ENCODE measurements at places on chromosomes 11 and 22. TPM values are rescaled to one million over a fixed set of nuclear protein-coding genes. Genes with fewer than 3 reads are reported as not detected.

GRCh38 chr11:10326012-10326964 is 21.4 kb downstream of the ADM start:
- DNase-seq, result peak; percentile 79

GRCh38 chr22:44597616-44598015 is 99.6 kb upstream of the RTL6 start:
- peak; percentile 66 for DNase-seq

Gene SCUBE1
- 2.1 TPM for total RNA-seq

Gene RABL2B
- total RNA-seq, result 12.3 TPM

DNA sequence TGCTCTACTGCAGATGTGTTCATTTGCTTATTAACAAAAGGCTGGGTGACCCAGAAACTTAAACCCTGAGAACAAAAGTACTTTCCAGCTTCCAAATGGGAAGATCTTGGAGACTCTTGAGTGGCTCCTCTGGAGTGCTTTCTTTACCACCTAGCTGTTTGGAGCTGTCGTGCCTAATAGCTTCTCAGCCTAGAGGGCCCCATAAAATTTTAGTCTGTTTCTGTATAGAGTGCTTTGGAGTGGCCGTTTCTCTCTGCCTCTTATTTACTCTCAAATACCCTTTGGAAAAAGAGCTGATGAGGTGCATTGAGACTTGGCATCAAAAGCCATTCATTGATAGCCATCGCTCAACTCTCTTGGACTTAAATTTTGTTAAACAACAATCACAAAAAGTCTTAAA is 50.7 kb downstream of the ZNRF3 start:
- DNase-seq, result no peak

Gene P2RX3
- 0.16 TPM for total RNA-seq

DNA sequence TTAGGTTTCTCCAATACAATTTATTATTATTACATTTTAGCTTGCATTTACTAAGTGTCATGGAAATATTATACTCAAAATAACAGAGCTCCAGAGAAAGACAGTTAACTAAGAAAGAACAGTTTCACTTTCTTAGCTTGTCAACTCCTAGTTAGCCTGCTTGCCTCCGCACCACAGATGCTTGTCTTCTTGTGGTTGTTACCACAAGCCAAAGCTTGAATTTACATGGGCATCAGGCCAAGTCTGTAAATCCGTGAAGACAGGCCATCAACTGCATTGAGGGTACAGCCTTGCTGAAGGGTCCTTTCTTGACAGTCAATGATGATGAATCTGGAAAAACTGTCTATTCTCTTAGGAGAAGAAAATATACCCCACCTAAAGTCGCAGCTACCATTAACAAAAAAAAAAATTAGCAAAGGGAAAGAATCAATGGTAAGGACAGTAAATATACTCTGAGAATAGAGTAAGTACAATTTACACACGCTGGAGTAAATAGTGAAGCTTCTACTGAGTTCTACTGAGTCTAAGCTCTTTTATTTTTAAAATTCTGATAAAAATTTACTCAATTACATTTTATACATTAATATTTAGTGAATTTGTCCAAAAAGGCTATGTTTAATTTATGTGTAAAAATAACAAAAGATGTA is 15.6 kb upstream of the DENND5A start:
- no peak for DNase-seq

Gene CCDC81
- 0.33 TPM for total RNA-seq

- peak; percentile 52 for DNase-seq
Measured at GRCh38 chr22:25488244-25489020, 76.0 kb upstream of the GRK3 start.

- peak; percentile 83 for DNase-seq
Measured at GRCh38 chr11:129440028-129440713, 64.5 kb downstream of the BARX2 start.

Gene MMP11
- 36.2 TPM for total RNA-seq

DNA sequence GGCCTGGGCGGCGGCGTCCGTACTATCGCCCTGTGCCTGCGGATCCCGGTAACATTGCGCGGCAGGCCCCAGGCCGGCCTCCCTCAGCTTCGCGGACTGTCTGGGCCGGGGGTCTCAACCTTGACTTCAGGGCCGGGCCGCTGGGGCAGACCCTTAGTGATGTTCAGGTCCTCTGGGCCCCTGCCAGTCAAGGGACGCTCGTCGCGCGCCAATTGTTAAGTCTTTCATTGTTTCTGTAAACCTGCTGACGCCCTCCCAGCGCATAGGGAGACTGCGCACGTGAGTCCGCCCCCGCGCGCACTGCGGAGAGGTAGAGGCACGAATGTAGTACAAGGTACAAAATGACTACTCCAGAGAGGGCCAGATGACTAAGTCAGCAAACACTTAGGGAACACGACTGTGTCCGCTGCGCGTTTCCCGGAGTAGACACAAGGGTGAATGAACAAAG is 451 bp upstream of the HDHD5 start:
- DNase-seq, result peak; percentile 78

Gene HEPHL1
- total RNA-seq, result 0.07 TPM

GRCh38 chr11:134541355-134541754 is 129.3 kb upstream of the B3GAT1 start:
- no peak for DNase-seq

Gene SCGB1C1
- not detected for total RNA-seq

- DNase-seq, result no peak
Measured at GRCh38 chr22:37412495-37413250, 14.6 kb downstream of the ELFN2 start.

DNA sequence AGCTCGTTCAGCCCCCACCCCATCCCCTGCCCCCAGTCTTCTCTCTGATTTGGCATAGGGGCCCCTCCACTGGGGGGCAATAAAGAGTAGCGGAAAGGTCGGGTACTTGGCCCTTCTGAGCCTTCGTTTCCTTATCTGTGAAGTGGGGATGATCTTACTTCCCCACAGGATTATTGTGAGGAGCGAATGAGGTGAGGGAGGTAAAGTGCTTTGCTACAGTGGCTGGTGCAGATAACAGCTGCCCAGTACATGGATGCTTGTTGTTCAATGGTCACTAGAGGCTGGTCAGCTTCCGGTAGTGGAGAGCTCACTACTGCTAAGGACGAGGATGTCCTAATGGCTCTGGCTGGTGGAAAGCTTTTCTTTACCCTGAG is 101.2 kb downstream of the CEP164 start:
- DNase-seq, result no peak

Gene APOL2
- total RNA-seq, result 32.3 TPM

DNA sequence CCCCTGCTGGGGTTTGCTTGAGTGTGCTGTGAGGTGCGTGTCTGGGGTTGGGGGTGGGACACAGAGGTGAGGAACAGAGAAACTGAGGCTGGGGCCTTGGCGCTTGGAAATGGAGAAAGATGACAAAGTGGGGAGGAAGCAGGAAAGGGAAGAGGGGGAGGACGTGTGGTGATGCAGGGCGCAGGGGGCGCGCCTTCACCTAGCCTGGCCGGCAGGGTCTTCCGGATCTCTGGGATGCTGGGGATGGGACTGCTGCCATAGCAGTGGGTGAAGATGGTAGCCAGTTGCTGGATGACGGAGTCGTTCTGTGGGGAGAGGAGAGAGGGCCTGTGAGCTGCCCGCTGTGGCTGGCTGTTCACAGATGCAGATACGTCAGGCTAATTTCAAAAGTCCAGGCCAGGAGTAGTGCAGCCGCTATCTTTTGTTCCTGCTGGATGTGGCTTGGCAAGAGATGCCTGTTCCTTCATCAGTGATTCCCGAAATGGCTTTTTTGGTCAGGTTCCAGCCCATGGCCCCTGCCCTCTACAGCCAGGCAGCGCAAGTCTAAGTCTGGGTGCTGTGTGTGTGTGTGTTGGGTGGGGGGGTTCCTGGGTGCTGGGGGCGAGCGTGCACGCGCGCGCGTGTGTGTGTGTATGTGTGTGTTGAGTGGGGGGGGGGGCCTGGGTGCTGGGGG is 54.8 kb downstream of the NAT10 start:
- DNase-seq, result no peak

- DNase-seq, result peak; percentile 93
Measured at GRCh38 chr11:65506772-65507505, 8.1 kb downstream of the MALAT1 start.

DNA sequence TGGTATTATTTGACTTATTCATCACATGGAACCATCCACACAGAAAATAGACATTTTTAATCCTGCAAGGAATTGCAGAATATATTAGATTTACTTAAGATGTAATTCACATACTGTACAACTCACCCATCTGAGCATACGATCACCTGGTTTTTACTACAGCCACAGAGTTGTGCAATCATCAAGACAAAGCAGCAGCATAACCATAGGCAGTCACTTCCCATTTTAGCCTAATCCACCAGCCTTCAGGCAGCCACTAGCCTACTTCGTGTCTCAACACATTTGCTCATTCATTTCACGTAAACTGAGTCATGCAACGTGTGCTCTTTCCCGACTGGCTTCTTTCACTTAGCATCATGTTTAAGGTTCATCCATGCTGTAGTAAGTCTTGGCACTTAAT is 23.0 kb downstream of the PIWIL3 start:
- DNase-seq, result no peak

DNA sequence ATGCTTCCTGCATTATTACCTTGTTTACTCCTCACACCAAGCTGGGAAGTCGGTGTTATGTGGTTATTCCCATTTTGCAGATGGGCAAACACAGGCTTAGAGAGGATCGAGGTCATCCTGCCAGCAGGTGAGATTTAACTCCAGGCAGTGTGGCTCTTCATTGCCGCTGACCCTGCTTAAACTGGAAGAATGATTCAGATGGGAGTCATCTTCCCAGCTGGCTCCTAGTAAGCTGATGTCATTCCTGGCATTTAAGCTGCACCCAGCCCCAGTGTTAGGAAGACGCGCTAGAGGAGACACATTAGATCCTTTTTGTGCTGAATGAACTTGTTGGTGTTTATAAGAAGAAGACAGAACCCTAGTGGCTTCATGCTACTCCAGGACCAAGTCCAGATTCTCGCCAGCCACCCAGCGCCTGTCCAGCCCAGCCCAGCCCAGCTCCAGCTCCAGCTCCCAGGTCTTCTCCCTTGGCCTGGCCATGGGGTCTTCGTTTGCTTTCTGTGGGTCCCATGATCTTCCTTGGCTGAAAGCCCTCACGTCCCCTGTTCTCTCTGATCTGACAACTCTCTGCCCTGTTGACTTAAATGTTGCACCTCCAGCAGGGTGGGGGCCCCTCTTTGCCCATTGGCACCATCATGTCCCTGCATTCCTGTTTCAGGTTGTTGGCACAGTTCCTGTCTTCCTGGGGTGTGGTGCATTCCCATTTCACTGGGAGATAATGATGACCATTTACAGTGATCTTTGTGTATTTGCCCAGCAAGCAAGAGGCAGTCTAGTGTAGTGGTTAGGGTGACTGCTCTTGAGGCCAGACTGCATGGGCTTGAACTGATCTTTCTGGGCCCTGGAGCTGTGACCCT is 13.6 kb downstream of the PARVB start:
- DNase-seq, result peak; percentile 58

DNA sequence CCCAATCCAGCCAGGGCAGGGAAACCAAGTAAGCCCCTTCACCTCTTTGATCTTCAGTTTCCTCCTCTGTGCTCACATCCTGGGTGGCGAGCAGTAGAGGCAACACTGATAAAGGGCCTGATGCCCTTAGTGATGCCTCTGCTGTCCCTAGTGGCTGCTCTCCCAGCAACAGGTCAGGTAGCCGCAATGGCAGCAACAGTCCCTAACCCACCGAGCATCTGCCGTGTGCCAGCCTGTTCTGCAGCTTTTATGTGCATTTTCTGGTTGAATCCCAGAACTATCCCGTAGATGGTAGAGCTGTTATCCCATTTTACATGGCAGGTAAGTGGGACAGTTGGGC is 5.2 kb downstream of the SCYL1 start:
- peak; percentile 25 for DNase-seq

DNA sequence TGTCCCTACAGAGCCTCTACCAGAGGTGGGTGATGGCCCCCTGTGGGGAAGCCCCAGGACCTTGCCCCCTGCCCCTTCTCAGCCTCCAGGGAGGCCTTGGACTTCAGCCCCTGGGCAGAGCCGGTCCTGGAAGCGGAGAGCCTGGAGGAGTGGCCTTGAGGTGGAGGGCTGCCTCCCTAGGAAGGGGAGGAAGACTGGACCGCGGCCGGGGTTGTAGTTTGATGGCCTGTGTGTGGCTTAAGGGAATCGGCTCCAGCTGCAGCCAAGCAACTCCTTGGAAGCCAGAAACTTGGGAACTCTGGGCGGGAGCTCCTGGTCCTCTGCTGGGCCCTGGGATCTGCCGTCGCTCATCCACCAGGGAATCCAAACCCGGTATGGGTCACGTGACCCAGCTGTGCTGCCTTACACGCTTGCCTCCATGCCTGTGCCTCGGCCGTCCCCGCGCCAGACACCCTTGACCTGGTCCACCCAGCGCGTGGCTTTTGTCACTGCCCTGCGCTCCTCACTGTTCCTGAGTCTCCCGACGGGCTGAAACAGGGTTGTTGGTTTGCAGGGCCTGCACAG is 23.5 kb upstream of the ARHGAP8 start:
- no peak for DNase-seq

- DNase-seq, result no peak
Measured at GRCh38 chr11:120088056-120088455, 49.9 kb downstream of the TRIM29 start.

- no peak for DNase-seq
Measured at GRCh38 chr11:79592406-79592805, 151.6 kb upstream of the TENM4 start.

DNA sequence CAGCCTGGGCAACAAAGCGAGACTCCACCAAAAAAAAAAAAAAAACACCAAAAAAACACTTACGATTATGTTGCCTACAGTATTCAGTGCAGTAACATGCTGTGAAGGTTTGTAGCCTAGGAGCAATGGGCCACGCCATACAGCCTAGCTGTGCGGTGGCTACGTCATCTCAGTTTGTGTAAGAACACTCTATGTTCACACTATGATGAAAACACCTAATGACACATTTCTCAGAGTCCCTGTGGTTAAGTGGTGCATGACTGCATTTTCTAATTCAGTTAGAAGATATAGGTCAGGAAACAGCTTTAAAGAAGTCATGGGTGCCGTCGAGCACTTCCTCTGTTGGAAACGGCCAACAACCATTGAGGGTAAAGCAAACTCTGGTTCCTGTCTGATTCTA is 75.7 kb upstream of the ANO1 start:
- DNase-seq, result no peak

Gene SLC5A1
- 7.3 TPM for total RNA-seq

GRCh38 chr11:100719809-100720221 is 32.7 kb downstream of the ARHGAP42 start:
- DNase-seq, result peak; percentile 45

GRCh38 chr11:66022401-66023185 is 3.7 kb downstream of the CATSPER1 start:
- peak; percentile 81 for DNase-seq

DNA sequence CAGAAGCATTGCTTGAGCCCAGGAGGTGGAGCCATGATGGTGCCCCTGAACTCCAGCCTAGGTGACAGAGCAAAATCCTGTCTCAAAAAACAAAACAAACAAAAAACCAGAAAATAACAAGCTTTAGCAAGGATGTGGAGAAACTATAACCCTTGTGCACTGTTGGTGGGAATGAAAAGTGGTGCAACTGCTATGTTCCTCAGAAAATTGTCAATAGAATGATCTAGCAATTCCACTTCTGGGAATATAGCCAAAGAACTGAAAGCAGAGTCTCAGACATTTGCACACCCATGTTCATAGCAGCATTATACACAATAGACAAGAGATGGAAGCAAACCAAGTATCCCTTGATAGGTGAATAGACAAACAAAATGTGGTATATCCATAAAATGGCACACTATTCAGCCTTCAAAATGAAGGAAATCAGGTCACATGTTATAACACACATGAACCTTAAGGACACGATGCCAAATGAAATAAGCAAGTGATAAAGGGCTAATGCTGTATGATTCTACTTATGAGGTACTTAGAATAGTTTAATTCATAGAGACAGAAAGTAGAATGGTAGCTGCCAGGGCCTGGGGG is 15.9 kb downstream of the KLHL22 start:
- no peak for DNase-seq

GRCh38 chr11:107408762-107409211 is 48.8 kb downstream of the CWF19L2 start:
- DNase-seq, result no peak
